ENCODE measurements at places on chromosomes 11 and 22.
A peak's percentile ranks its signal among the peaks of the same experiment; 100 is the strongest.

DNA sequence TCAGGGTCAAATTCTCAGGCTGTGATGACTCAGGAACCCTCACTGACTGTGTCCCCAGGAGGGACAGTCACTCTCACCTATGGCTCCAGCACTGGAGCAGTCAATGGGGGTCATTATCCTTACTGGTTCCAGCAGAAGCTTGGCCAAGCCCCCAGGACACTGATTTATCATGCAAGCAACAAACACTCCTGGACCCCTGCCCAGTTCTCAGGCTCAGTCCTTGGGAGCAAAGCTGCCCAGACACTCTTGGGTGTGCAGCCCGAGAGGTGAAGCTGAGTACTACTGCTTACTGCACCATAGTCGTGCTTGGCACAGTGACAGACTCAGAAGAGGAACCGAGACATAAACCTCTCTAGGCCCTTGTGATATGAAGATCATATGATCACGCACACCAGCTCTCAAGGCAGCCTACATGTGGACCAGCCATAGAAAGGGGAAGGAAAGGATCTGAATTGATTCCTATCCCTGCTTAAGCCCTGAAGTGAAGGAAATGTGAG is 58.2 kb downstream of the ZNF280B start:
- DNase-seq, result no peak

DNA sequence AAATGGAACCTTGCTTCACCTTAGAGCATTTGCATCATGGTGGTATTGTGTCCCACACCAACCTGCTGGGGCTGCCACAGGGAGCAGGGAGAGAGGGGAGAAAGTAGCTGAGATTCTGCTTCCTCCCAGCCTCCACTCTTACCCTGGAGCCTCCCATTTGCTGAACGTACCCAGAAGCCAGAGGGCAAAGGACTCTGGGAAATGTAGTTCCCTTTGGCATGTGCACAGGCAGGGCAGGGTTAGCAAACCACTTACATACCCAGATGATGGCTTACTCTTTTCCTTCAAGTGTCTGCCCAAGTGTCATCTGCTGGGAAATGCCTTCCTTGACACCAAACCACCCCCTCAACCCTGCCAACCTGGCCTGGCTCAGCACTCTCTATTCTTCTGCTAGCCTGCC is 16.9 kb downstream of the SMIM38 start:
- no peak for DNase-seq

- DNase-seq, result no peak
These were observed 45.0 kb downstream of the LARGE1 start for GRCh38 chr22:33875316-33875715.

DNA sequence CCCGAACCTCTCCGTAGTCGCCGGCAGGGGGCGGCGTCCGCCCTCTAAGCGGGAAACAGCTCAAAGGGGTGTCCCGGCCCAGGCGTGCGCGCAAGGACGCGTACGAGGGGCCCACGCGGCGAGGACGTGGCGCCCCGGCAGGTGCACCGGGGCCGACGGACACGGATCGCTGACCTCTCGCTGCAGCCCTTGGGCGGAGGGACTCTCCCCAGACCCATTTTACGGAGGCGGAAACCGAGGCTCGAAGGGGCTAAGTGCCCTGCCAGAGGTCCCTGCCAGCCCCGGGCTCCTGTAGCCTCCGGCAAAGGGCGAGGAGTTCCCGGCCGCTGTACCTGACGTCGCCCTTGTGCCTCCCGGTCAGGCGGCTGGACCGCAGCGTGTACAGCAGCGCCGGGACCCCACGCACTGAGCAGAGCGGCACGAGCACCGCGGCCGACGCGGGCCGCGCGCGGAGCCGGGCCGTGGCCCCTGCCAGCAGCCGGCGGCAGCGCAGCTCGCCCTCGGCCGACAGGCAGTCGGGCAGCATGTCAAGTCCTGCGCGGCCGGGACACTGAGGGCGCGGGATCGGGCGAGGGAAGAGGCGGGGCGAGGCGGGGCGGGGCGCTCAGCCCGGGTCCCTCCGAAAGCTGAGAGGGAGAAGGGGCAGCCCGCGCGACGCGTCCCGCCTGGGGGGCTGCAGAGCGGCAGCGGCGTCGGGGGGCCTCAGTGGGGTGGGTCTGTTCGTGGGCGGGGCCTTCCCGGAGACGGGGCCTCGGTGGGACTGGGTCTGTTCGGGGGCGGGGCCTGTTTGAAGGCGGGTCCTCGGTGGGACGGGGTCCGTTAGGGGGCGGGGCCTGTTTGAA is at the start of gene NUDT8:
Gene NUDT8 (minus strand): TSS at position 552 of the 842 bp plus-strand sequence. CDS start 26 bp downstream, at position 526.
- peak; percentile 94 for DNase-seq

- DNase-seq, result no peak
These were observed 48.7 kb upstream of the TEAD1 start for GRCh38 chr11:12625438-12626071.

DNA sequence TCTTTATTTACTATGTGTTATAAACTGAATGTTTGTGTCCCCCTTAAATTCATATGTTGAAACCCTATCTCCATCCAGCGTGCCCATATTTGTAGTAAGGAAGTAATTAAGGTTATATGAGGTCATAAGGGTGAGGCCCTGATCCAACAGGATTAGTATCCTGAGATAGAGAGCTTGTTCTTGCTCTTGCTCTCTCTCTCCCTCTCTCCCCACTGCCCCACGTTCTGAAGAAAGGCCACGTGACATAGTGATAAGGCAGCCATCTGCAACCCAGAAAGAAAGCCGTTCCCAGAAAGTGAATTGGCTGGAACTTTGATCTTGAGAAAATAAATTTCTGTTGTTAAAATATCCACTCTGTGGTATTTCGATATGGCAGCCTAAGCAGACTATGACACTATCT is 212.5 kb downstream of the SWAP70 start:
- DNase-seq, result no peak

DNA sequence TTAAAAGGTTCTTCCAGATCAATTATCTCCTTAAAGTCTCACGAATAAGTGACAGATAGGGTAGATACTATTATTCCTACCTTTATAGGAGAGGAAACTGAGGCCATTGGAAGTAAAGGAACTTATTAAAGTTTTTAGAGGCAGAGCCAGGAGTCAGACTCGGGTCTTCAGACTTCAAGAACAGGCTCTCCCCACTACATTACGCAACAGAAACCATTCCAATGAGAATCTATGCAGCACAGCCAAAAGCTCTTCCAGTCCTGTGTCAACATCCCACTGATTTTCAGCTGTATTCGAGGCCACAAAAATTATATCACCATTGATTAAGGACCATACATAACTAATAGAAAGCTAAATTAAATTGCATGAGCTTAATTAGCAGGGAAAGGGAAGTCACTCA is 77.4 kb downstream of the RELT start:
- DNase-seq, result no peak

DNA sequence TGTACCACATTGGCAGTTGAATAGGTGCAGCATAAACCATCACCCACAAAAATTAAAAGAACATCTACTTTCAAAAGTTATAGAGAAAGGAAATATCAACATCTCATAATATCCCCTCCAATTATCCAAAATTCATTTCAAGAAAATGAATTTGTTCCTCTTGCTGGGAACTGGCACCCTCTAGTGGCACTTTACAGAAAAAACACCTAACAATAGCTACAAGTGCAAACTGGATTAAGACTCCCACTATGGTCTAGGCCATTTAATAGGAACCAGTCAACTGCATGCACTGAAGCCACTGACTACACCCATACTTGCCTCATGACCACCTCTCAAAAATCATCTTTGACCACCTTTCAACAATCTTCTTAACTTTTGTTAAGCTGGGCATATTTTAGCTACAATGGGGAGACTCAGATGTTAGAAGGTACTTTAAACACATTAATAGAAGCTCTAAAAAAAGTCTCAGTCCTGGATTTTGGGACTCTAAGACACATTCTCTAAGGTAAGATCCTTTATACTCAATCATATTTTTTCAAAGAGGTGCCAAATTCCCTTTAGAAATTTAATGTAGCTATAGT is 17.3 kb downstream of the TRAF6 start:
- DNase-seq, result peak; percentile 36

GRCh38 chr22:29307596-29308147 is 1.2 kb downstream of the GAS2L1 start:
- no peak for DNase-seq

DNA sequence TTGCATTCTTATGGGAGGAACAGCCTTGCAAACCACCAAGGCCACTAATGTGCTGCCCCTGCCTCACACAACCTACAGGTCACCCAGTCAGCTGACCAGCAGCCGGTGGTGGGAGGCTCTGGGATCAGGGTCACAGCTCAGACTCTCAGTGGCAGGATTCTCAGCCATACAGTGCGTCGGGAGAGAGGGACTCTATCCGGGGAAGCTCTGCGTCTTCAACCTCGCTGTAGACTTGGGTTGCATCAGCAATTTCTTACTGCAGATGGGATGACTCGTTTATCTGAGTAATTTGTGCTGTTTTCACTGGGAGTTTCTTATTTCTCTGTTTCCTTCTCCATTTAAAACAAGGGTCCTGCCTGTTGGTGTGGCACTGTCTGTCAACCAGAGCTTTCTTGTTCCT is 257.7 kb downstream of the TBC1D22A start:
- DNase-seq, result no peak

DNA sequence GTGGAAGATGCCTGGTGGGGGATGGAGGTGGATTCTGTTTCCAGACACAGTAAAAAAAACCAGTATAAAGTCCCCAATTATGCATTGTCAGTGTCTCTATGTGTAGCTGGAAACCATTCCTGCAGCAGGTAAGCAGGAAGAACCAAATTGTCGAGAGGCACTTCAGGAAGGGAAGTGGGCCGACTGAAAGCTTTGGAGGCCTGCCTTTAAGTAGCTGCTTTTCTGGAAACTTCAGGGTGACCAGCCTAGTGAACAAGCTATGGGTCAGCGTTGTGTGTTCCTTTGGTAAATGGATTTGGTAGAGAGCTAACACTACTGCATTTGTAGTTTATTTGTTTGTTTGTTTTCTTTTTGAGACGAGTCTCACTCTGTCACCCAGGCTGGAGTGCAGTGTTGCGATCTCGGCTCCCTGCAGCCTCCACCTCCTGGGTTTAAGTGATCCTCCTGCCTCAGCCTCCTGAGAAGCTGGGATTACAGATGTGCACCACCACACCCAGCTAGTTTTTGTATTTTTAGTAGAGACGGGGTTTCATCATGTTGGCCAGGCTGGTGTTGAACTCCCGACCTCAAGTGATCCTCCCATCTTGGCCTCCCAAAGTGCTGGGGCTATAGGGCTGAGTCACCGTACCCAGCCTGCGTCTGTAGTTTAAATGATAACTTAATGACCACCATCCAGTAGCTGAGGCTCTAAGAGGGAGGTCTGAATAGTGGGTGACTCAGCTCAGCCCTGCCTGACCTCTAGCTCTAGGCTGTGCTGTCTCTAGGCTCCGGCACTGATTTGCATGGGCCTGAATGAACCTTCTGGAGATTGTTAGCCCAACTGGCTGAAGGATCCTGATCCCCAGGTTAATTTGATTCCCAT is 12.8 kb downstream of the PTPRJ start:
- no peak for DNase-seq

- DNase-seq, result no peak
These were observed 109.8 kb downstream of the CCDC34 start for GRCh38 chr11:27253224-27253623.

- DNase-seq, result no peak
These were observed 64.7 kb downstream of the UVRAG start for GRCh38 chr11:75879737-75880136.

DNA sequence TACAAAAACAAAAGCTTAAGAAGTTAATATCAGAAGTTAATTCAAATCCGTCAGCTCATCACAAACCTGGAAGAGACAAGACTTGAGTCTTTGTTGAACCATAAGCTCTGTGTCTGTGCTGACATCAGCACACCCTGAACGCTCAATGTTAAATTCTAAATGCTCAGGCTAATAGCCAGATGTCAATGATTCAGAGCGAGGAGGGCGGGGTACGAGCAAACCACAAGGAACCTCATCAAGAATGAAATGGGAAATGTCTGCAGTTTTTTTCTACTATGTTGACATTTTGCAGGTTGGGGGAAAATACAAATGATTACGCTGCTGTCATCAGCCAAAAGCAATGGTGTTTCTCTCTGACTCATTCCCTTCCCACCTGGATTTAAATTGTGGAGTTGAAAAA is 1057.2 kb downstream of the NTM start:
- no peak for DNase-seq

DNA sequence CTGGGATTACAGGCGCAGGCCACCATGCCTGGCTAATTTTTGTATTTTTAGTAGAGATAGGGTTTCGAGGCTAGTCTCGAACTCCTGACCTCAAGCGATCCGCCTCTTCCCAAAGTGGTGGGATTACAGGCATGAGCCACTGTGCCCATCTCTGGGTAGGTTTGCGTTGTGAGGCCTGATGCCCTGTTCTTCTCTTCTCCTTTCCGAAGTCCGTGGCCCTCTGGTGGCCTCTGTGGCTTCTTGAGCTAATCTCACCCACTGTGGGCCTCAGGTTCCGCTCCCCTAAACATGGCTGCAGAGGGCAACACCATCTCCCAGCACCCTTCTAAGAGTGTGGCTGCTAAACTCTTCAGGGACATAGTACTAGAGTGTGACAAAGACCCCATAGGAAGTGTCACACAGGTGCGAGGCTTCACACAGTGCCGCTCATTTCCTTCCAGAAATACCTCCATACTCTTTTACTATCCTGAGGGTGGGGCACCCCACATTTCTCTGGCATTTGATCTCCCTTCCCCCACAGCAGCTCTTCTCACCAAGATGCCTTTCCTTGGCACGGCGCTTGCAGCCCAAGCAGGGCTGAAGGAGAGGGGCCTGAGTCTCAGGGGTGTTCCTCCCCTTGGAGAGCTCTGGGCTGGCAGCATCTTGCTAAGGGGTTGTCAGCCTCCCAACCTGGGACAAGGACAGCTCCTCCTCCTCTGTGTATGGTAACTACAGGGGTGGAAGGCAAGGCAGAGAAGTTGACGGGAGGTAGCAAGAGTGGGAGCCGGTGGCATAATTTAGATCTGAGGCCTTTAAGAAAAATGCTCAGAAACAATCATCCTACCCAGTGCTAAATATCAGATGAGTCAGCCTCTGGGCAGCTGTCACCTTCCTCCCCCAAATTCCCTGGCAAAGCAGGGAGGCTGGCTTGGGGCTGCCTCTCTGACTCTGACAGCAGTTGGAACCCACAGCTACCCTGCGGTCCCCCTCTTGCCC is 6.1 kb downstream of the THY1 start:
- DNase-seq, result no peak

GRCh38 chr11:46050003-46050461 is 71.2 kb downstream of the PHF21A start:
- no peak for DNase-seq

- DNase-seq, result no peak
These were observed 64.0 kb downstream of the CCDC83 start for GRCh38 chr11:85918910-85919794.
